Posterior vena cava (tissue), 2 donors: ENCODE measurements at places on chromosomes 6 and 20. TPM values are rescaled to one million over a fixed set of nuclear protein-coding genes. Genes with fewer than 3 reads are reported as not detected.

The SPTLC3 gene
- 6.8 TPM for total RNA-seq

DNA sequence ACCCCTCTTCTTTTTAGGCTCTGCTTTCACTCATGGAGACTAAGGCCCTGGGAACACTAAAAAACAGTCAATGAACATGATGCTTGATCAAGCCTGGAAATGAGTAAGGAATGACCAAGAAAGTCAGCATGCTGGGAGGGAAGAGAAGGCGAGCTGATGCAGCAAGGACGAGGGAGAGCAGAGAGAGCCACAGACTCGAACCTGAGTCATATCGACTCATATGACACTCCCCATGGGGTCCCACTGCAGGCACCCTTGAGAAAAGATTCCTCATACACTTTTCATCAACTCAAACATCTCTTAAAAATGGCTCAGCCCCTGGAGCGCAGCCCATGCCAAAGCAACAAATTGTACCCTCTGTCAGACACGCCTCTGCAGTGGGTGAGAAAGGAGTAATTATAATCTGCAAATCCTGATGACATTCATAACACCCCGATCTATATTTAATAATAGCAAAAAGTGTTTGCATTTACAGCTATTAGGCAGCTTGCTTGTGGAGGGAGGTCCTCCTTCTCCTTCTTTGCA, 127.2 kb downstream of the F13A1 start:
- DNase-seq = no peak

- peak; percentile 88 for DNase-seq
These were observed 38.1 kb upstream of the HLA-E start for GRCh38 chr6:30450909-30451841.

The TMEM14A gene
- total RNA-seq = 25.2 TPM

- DNase-seq = no peak
These were observed 367.6 kb downstream of the THBS2 start for GRCh38 chr6:168885751-168886742.

DNA sequence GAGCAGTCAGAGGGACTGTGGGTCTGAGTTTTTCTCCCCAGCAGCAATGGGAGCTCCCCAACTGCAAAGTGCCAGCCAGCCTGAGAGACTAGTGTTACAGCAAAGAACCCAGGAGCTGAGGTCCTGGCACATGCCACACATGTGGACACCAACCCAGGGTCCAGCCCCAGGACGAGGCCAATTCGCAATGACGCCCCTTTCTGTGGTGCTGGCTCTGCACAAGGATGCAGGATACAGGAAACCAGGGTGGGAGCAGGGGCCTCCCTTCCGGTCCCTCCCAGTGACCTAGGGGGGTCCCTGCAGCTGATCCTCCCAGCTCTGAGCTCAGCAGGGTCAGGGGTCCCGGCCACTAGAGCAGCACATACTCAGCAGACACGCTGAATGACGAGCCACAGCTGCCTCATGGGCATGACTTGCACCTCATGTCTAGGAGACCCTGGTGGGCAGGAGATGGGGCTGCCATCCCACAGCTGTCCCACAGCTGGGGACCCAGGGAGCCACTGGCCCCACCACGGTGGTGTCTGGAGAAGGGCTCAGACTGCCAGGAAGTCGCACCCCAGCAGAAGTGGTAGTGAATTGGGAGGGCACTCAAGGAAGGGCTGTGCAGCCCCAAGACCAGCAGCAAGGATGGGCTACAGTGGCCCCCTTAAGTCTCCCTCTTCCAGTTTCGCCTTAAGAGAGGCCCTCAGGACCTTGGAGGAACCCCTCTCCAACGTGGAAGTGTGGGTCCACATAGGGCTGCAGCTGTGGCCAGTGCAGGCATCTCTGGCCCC, 3.6 kb downstream of the ARFRP1 start:
- DNase-seq = peak; percentile 67

GRCh38 chr6:83590416-83590815, 78.1 kb downstream of the PRSS35 start:
- DNase-seq = no peak

The BTN1A1 gene
- total RNA-seq = not detected

The F13A1 gene
- total RNA-seq = 494 TPM

The GRIK2 gene
- 1.7 TPM for total RNA-seq

- no peak for DNase-seq
These were observed 172.1 kb upstream of the ID4 start for GRCh38 chr6:19664878-19665612.

GRCh38 chr20:8425016-8425415, 292.9 kb downstream of the PLCB1 start:
- no peak for DNase-seq

- no peak for DNase-seq
These were observed 380.3 kb downstream of the ARHGAP18 start for GRCh38 chr6:129329678-129330077.

GRCh38 chr6:111551521-111552231, 54.0 kb downstream of the TRAF3IP2 start:
- DNase-seq = no peak

- no peak for DNase-seq
These were observed 33.5 kb downstream of the TRPC4AP start for GRCh38 chr20:35059110-35059509.

GRCh38 chr6:156781861-156782631, 4.9 kb downstream of the ARID1B start:
- DNase-seq = no peak

GRCh38 chr6:35691027-35691824, 2.5 kb upstream of the FKBP5 start:
- peak; percentile 96 for DNase-seq

GRCh38 chr20:53711333-53712211, 117.9 kb upstream of the ZNF217 start:
- no peak for DNase-seq

The MYB gene
- 0.29 TPM for total RNA-seq

The CST7 gene
- total RNA-seq = 3.4 TPM

DNA sequence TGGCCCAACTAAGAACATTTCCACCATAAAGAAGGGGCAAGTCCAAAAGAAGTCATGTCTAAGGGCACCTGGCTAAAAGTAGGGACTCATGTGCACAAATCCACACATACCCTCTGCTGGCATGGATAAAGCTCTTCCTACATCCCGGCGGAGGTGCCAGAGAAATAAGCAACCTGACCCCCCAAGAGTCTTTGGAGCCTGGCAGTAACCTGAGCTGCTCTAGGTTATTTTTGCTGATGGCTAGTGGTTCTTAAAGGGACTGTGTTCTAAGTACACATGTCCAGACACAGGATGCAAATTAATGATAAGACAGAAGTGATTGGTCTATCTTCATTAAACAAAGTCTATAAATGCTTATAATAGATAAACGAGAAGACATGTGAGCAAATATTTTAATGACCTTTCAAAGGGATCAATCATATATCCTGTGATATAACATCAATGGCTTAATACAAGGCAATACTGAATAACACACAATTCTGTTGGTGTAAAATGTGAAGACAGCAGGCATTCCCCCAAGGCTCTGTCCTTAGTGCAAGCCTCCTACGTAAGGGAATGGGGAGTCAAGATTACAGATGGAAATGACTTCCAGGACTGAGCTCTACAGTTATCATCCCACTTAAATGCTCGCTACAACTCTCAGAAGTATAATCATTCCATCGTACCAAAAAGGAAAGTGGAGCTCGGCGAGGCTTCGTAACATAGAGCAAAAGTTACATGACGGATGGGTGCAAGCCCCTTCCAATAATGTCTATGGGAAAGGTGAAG, 52.5 kb downstream of the HIVEP2 start:
- no peak for DNase-seq

The LPA gene
- total RNA-seq = not detected

DNA sequence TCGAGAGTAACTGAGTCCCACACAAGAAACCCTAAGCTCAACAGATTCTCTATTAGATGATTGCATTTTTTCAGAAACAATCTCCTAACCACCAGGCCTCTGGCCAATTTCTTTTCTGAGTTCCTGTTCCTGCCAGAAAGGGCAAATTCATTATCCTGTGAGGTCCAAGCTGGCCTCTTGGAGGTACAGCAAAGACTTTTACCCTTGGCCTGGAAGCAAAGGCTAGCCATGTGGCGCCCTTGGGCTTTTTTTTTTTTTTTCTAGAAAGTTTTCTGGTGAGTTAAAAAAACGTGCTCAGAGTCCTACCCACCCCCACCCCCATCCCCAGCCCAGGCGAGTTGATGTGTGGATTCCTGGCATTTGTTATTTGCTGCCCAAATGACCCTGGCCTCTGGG, 59.0 kb upstream of the EEF1A1 start:
- DNase-seq = no peak

The OOEP gene
- 0.24 TPM for total RNA-seq

The TRAPPC3L gene
- total RNA-seq = not detected

- no peak for DNase-seq
These were observed 47.6 kb downstream of the PRPH2 start for GRCh38 chr6:42674780-42675179.

DNA sequence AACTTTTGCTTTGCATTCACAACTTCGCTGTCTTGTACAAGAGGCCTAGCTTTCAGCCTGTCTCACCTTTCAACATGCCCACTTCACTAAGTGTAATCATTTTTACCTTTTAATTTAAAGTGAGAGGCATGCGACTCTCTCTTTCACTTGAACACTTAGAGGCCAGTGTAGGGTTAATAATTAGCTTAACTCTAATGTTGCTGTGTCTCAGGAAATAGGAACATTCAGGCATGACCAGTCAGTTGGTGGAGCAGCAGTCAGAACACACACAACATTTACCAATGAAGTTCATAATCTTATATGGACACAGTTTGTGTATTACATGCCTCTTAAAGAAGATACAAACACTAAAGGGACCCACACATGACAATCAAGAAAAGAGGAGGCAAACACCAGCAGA, 47.6 kb downstream of the HTR1B start:
- no peak for DNase-seq

DNA sequence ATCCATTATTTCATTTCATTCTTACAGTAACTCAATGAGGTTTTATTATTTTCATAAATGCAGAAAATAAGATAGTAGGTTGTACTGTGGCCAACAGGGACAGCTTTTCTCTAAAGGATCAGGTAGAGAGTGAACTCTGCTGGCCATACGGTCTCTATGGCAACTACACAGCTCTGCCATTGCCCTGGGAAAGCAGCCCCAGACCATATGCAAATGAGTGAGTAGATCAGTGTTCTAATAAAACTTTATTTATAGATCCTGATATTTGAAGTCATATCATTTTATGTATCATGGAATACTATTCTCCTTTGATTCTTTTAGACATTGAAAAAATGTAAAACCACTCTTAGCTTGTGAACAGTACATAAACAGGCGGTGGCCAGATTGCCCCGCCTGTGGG, 192.5 kb upstream of the RREB1 start:
- no peak for DNase-seq

DNA sequence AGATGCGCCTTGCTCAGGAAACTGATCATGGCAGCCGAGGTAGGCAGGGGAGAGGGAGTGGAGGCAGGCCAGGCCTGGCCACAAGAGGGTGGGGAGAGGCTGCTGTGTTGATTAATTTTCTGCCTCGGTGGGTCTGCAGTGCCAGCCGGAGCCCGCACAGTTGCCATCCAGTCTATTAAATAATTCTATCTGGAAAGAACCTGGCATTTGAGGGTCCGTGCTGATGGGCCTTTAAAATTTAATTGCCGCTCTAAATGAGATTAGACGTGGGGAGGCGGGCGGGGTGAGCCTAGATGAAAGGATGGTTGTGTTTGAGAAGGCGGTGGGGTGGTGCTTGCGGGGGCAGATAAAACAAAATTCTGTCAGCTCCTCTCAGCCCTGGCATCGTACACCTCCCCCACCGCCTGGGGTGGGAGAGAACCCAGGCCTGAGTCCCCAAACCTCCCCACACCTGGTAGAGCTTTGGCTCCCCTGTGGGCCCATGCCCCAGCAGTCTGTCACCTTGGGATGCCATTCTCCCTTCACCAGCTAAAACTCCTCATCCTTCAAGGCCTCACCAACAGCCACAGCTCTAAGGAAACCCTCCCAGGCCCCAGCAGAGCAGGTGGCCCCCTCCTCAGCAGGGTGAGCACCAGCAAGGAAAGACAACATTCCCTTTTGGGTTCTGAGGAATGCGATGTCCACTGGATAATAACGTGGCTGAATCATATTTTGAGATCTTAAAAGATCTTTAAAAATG, 167.3 kb downstream of the GRM4 start:
- DNase-seq = peak; percentile 19

DNA sequence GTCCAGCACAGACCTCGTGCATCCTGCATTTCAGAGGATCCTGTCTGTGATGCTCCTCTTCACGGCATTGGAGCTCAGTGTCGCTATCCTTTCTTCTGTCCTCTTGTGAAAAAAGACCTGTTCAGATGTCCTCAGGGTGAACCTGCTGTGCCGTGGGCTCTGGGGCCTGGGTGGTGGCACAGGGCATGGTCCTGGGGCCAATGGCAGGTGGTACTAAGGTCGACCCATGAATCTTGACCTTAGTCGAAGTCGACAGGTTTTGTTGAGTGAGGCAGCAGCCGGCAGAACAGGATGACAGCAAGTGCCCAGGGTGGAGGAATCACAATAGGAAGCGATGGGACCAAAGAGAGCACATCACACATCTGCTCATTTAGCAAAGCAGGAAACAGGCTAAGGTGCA, 22.0 kb upstream of the MAS1L start:
- DNase-seq = no peak

The KHDC1L gene
- not detected for total RNA-seq

The CPXM1 gene
- 36.6 TPM for total RNA-seq

GRCh38 chr6:16301511-16301910, 63.1 kb downstream of the GMPR start:
- no peak for DNase-seq

The ENPP5 gene
- 0.71 TPM for total RNA-seq

- DNase-seq = peak; percentile 85
These were observed 172.4 kb downstream of the ADGB start for GRCh38 chr6:146770965-146771735.

DNA sequence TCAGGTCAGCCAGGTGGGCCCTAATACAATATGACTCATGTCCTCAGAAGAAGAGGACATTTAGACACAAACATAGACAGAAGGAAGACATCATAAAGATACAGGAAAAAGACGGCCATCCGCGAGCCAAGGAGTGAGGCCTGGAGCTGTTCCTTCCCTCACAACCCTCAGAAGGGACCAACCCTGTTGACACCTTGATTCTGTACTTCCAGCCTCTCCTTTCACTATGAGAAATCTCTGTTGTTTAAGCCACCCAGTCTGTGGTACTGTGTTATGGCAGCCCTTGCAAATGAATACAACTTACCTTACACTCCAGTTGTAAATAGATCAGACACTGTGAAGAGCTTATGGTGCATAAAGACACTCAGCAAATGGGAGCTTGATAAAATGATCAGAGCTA, 199.7 kb downstream of the SAMD5 start:
- no peak for DNase-seq
